ENCODE measurements at places on chromosomes 4 and X.
A peak's percentile ranks its signal among the peaks of the same experiment; 100 is the strongest.

- DNase-seq: no peak
Measured at GRCh38 chrX:9341291-9342201, 123.3 kb upstream of the TBL1X start.

DNA sequence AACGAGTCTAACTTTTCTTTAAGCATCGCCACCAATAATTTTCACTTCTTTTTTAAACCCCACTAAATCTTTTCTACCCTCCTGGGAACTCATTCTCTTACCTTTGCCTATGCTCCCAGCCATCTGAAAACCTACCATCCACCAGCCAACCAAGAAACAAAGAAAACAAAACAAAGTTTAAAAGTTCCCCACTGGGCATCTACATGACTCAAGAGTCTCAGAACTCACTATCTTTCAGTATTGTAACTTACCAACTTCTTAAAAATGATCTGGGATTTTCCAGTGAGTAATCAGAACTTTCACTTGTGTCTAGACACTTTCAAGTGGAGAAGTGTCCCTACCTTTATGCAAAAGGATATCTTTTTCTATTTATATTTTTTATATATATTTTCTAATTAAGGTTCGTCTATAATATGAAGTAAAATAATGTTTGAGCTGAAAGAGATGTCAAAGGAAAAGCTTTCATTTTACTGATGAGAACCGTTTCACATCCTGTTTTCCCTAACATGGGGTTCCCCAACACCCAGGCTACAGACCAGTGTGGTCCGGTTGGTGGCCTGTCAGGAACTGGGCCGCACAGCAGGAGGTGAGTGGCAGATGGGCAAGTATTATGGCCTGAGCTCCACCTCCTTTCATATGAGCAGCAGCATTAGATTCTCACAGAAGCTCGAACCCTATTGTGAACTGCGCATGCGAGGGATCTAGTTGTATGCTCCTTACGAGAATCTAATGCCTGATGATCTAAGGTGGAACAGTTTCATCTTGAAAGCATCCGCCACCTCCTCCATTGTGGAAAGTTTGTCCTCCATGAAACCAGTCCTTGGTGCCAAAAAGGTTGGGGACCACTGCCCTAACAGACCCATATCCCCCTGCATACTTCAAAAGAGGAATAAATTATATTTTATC lies 9.8 kb upstream of the TIGD2 start:
- no peak for DNase-seq

GRCh38 chrX:17656556-17656955 lies 80.7 kb upstream of the SCML1 start:
- no peak for DNase-seq

DNA sequence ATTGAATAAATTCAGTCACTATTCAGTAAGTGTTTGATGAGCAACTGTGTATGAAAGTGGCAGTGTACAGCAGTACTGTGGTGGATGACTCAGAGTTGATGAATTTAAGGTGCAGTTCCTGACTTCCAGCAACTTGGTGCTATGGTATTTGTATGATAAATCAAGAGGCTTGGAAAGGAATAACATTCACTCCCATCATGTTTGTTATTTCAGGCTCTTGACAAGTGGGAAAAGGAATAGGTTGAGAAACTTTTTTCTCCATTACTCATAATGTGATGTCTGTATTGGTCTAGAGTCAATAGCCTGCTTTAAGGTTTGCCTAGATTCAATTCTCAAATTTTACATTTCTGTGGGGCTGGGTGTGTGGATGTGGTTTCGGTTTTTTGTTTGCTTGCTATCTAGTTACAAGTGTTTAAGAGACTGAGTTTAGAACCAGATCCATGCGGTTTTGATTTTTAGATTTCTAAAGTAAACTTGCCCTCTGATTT lies 35.1 kb upstream of the CYP2U1 start:
- peak; percentile 77 for DNase-seq

DNA sequence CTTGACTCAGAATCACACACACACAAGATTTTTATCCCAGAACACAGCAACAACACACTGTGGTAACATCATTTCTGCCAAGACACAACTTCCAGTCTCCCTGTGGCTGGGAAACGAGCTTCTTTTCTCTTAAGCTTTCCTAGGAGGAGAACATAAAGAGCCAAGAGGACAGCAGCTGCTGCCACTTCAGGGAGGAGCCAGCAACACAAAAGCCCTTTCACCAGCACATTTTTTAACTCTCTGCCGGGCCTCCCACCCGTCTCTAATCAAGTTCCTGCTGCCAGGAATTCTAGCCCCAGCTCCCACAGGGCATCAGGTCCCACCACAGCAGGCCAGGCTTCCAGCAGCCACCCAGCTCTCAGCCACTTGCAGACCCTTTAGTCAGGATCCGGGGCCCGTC lies 22.4 kb downstream of the FAT1 start:
- peak; percentile 44 for DNase-seq

DNA sequence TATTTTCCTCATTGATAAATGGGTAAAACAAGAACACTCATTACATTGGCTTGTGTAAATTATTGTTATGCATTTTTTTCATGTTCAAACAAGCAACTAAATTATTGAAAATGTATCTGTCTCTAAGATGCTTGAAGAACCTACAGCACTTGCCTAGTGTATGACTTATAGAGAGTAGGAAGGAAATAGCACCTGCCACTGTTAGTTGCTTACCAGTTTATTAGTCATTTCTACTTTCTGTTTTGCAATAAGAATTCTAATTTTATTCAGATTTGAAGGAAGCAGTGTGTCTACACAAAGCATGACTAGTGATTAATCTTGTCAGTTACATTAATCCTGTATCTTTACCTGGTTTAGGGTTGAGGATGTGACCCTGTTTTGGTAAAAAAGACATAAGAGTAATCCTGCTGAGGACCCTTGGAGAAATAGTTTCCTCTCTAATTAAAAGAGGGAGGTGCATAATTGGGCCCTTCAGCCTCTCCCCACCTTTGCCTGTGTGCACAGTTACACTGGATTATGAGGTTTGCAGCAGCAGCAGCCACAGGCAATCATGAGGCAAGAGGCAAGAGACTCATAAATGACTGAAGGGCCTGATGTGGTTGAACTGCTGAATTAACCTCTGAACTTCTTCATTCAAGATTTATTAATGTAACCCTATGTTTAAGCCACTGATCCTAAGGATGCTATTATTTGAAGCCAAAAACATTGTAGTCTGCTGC lies 1202.1 kb downstream of the ADGRL3 start:
- DNase-seq: no peak

GRCh38 chr4:128716338-128716737 lies 93.2 kb upstream of the JADE1 start:
- DNase-seq: no peak

DNA sequence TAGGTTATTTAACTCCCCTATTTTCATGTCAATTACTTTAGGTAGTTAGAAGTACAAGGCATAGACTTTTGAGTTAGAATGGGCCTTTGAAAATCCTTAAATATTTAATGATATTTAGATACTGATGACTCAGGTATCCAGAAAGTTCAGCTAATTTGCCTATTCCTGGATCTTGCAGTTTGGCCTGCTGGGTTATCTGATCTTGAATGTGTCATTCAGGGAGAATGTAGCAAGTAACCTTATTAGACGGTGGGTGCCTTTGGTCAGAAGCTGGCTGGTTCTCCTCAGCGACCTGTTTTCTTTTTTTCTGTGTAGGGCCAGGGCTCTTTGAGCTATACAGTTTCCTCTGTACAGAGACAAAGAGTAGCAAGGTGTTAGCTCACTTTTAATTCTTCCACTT lies 42.0 kb downstream of the MTM1 start:
- DNase-seq: no peak

GRCh38 chr4:181259081-181259709 lies 984.0 kb upstream of the TENM3 start:
- DNase-seq: no peak

DNA sequence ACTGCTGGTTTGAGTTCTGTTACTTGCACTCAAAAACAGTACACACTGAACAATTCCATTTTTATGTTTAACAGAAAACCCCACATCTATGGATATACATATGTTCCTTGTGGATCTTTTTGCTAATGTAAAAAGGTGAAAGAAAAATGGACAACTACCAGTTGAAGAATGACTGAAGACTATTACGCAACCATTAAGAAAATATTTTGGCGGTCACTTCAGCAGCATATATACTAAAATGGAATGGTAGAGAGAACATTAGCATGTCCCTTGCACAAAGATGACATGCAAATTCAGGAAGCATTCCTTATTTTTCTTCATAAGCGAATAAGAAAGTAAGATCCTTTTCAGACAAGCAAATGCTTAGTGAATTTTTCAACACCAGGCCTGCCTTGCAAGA lies 84.6 kb upstream of the FMR1 start:
- DNase-seq: no peak

DNA sequence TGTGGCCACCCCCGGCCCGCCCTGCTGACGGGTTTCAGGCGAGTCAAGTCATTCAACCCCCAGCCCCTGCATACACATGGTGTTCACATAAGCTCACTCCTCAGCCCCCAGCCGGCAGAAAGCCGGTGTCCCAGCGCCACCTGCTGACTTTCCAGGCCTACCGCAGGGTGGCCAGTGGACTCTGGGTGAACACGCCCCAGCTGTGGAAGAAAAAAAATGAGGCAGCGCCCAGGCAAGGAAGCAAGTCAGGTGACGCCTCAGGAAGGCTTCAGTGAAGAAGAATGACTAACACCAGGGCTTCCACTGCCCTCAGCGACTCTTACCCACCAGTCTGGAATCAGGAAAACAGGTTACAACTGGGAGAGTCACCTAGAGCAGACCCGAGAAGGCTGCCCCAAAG lies 15.8 kb downstream of the BCAP31 start:
- peak; percentile 64 for DNase-seq

DNA sequence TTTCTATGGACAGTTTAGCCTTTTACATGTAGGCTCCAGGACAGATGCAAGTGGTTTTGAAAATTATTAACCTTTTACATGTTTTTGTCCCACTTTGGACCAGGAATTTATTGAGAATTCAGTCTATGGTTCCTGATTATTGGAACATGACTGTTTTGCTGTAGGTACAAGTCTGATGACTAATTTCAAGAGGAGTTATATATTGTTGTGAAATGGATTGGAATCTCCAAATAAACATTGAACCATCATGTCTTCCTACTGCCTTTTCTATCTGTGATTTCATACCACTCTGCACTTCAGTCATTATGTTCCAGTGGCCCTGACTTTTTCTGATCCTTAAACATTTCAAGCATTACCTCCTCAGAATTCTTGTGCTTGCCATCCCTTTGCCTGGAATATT lies 35.9 kb downstream of the TBC1D19 start:
- peak; percentile 14 for DNase-seq

GRCh38 chr4:128256539-128256938 lies 31.1 kb downstream of the PGRMC2 start:
- DNase-seq: no peak

- DNase-seq: no peak
Measured at GRCh38 chrX:120286733-120287512, 24.3 kb downstream of the TMEM255A start.

GRCh38 chr4:99438405-99438780 lies 3.3 kb upstream of the ADH7 start:
- DNase-seq: no peak

DNA sequence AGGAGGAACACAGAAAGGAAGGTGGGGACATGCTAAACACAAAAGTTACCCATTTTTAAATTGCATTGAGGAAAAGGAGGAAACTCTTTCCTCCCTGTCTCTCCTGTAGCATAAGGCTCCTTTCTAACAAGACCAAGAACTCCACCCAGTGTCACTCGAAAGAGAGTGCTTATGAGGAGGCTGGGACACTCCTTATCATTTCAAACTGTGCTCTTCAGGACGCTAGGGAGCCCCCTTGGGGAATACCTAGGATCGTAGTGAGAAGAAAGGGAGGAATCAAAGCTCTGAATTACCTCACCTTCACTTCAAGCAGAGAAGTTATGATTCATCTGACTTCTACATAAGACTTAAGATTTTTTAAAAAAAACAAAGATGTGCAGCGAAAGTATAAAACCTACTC lies 65.5 kb downstream of the F9 start:
- DNase-seq: no peak

DNA sequence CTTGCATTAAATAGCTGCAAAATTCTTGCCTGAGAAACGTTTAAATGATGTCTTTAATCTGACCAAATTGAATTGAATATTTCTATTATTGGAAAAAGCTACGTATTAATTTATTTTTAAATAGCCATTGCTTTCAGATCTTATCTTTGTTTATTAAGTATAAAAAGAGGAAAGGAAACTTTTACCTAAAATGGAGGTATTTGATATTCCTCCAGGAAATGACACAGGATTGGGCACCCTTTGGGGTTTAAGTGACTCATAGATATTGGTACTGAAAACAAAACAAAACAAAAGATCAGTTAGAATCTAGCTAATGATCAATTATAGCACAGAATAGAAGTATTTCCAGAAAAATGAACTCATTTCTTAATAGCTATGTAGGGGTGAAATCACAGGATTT lies 34.1 kb downstream of the PLS3 start:
- DNase-seq: no peak

DNA sequence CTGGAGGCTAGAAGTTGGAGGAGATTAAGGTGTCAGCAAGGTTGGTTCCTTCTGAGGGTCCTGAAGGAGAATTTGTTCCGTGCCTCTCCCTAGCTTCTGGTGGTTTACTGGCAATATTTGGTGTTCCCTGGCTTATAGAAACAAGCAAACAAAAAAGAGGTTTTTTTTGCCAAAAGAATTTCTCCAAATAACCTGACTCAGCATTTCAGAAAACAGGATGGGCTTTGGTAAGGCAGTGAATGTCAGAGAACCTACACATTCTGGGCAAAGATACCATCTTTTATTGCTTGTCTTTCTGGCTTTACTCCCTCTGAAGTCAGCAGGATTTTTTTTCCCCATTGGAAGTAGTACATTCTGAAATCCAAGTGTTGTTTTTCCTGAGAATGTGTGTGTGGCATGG lies 93.3 kb upstream of the TBC1D9 start:
- no peak for DNase-seq

DNA sequence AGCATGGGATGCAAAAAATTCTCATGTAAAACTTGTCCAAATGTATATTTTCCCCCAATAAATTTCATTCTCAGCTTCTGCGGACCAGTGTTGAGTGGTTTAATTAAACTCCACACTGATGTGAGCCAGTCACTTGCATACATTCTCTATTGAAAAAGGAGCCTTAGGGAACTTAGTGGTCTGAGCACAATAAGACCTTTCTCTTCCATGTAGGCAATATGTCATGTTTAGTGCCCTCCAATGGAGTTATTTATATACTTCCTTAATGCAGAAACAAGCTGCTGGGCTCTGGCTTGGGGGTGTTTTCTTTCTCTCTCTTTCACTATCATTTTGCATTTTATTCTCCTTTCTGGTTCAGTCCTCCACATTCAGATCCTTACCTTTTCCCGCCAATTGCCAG lies 196.9 kb downstream of the ANAPC10 start:
- DNase-seq: no peak

DNA sequence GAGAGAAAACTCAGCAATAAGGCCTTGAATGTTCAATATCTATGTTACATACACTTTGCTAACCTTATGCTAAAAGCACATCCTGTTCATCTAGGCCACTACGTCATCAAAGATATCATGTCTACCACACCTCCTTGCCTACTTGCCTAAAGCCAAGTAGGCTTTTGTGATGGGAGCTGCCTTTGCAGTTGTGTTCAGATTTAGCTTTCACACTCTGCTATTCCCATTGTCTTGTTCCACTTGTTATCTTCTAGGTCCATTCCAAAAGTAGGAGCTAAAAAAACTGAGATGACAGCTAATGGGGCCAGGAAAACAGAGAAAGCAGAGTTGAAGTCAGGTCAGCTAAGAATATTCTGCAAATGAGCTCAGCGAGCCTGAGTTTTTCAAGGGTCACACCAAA lies 153.6 kb upstream of the EDNRA start:
- no peak for DNase-seq
